ENCODE measurements at places on chromosomes 7 and 10.

GRCh38 chr10:5317547-5318107 is 47.1 kb upstream of the UCN3 start:
- DNase-seq, result no peak

GRCh38 chr10:61793760-61794703 is 107.5 kb upstream of the ARID5B start:
- DNase-seq, result no peak

DNA sequence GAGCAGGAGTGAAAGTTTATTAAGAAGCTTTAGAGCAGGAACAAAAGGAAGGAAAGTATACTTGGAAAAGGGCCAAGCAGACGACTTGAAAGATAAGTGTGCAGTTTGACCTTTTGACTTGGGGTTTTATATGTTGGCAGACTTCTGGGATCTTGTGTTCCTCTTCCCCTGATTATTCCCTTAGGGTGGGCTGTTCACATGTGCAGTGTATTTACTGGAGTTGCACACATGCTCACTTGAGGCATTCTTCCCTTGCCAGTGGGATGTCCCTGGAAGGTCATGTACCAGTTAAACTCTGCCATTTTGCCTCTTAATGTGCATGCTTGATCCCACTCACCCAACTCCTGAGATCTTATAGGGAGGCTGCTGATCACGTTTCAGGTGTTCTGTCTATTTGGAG is 23.4 kb upstream of the ARHGAP12 start:
- no peak for DNase-seq

- DNase-seq, result no peak
Observed at GRCh38 chr10:114576716-114577115, 81.4 kb downstream of the ABLIM1 start.

DNA sequence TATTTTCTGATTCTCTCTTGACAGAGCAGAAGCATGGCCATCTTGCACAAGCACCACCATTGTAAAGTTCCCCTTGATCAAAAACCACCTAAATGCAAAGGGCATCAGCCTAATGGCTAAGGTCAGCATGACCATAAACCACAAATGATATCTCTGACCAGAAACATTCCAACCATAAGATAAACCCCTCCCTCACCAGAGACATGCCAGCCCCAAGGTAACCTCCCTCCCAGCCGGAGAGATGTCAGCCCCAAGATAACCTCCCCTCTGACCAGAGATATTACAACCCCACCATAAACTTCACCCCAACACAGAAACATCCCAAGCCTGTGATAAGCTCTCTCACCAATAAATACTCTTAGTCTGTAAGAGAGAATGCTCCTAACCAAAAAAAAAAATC is 72.1 kb upstream of the CDK1 start:
- no peak for DNase-seq

DNA sequence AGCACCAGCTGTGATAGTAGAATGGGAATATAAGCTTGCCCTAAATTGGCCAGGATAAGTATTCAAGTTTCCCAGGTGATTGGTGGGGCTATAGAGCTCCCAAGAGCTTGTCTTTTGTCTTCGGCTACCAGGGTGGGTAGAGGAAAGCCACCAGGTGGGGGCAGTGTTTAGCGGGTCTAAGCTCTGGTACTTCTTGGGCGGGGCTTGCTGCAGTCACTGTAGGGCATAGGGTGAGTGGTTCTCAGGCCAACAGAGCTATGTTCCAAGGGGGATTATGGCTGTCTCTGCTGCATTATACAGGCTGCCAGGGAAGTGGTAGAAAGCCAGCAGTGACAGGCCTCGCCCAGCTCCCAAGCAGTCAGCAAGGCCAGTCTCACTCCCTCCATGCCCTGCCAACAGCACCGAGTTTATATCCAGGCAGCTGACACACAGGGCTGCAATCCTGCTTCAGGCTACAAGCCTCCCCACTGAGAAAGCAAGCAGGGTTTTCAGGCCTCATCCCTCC is 110.7 kb downstream of the ZNF467 start:
- DNase-seq, result peak; percentile 70

DNA sequence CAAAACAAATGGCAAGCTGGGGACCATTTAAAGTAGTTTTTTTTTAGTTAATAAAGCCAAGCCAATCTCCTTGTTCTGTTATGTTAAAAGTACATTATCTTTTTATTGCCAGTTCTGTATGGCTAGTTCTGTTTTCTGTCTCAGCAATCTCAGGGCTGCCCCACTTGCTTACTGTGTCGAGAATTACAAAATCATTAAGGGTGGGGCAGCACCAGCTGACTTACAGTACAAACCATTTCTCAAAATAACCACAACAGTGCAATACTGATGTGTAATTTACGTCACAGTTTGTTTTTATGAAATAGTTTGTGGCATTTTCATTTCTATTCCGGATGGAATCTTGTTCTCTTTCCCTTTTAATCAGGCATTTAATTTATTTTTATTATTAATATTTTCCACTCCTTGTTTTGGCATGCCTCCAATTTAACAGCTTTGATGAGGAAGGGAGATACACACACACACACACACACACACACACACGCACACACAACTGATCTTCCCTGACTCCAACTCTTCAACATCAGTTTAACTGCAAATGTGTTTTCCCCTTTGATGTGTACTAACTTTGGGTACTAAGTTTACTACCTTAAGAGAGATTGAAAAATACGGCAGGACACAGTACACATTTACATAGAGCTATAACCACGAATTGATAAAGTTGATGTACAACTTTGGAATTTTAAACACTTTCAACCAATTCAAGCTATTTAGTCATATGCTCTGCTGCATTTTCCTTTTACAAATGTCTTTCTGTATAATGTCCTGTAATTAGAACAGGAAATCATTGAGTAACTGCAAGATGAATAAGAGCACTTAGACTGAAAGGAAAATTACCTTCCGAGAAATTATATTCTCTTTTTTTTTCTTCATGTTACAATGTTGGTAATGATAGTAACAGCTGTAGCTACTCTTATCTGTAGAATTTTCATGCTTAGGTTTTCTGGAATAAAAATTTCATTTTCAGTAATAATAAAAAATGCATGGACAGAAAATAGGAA is 91.5 kb downstream of the ARID5B start:
- peak; percentile 97 for DNase-seq

GRCh38 chr7:1800902-1801301 is 130.8 kb downstream of the ELFN1 start:
- no peak for DNase-seq

DNA sequence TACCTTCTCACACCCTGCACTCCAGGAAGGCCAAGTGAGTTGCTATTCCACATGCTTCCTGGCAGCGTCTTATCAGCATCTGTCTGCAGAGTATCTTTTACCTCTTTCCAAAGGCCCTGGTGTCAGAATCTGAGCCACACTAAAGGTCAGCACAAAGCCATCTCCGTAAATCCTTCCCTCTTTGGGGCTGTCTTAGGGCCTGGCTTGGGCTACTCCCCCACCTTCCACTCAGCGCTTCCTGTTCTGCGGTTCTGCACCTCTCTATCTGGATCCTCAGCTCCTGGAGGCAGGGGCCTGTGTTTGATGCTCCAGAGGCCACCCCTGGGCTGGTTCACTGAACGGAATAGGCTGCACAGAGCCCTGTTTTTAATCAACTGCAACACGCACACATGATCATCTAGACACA is 334.8 kb upstream of the GALNT17 start:
- no peak for DNase-seq

DNA sequence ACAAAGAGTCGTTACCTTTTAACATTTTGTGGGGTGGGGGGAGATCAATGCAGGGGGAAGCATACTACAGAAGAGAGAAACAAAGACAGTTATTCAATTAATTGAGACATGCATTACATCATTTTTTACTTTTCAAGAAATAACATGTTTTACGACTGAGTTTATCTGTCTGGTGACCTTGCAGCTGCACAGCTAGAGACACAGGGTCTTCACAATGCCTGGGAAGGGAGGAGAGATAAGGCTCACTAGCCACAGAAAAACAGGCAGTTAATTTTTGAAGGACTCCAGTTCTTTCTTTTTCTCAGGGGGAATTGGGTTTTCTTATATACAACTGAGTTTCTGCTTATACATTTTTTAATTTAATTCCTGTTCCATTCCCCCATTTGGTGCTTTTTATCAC is 30.1 kb downstream of the ZPBP start:
- DNase-seq, result no peak

DNA sequence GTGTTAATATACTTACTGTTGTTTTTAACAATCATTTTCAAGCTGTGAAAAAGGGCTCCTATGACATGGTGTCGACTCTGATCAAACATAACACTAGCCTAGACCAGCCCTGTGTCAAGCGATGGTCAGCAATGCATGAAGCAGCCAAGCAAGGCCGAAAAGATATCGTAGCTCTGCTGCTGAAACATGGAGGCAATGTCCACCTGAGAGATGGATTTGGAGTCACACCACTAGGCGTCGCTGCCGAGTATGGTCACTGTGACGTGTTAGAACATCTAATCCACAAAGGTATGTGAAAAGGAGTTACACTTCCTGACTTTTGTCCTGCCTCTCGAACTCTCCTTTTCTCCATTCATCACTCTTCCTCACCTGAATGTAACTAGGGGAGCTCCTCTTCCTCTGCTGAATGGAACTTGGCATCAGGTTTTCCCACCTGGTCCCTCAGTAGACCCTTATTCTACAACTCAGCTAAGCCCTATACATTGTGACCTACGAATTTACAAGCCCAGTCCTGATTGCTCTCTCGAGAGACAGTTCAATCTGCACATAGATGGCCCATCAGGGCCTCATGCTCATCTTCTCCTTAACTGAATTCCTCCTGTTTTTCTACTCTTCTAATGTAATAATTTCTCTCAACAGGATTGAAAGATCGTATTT is 23.0 kb downstream of the ASB15 start:
- DNase-seq, result peak; percentile 38

GRCh38 chr7:7989133-7989532 is 20.5 kb downstream of the GLCCI1 start:
- DNase-seq, result no peak

DNA sequence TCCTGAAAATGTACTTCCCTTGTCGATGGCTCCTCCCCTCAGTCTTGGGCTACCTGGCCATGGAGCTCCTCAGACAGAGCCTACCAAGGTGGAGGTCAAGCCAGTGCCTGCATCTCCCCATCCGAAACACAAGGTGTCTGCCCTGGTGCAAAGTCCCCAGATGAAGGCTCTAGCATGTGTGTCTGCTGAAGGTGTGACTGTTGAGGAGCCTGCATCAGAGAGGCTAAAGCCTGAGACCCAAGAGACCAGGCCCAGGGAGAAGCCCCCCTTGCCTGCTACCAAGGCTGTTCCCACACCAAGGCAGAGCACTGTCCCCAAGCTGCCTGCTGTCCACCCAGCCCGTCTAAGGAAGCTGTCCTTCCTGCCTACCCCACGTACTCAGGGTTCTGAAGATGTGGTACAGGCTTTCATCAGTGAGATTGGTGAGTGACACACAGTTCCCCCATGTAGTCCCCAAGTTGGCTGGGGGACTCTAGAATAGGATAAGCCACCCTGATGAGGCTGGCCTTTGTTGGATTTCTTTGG is 8.8 kb downstream of the PPRC1 start:
- no peak for DNase-seq

DNA sequence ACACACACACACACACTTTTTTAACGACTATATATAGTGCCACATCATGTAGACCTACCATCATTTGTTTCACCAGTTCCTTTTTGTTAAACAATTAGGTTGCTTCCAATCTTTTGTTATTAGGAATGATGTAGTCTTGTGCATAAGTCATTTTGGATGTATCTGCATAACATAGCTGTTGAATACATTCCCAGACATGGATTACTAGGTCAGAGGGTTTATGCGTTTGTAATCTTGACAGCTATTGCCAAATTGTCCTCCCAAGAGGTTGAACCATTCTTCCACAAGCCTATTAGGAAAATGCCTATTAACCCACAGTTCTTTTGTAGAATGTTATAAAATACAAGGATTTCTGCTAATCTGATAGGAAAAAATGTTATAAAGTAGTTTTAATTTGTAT is 87.3 kb downstream of the PALS2 start:
- no peak for DNase-seq

DNA sequence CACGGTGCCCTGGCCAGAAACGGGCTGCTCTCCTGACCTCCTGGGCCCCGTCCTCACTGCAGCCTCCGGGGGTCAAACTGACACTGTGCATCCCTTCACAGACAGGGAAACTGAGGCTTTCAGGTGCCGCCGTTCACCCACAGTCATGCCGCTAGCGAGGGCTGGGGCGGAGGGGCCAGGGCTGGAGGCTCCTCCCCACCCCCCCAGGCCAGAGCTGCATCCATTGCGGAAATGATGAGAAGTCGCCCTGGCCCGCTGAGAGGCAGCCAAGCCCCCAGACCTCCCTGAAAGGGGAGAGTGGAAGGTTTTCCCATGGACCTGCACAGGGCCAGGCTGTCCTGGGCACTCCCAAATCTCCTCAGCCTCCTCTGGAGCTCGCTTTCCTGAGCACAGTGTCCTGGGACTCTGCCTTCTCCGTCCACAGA is 16.5 kb upstream of the INPP5A start:
- DNase-seq, result no peak

GRCh38 chr7:37281368-37282092 is 167.1 kb downstream of the ELMO1 start:
- no peak for DNase-seq

DNA sequence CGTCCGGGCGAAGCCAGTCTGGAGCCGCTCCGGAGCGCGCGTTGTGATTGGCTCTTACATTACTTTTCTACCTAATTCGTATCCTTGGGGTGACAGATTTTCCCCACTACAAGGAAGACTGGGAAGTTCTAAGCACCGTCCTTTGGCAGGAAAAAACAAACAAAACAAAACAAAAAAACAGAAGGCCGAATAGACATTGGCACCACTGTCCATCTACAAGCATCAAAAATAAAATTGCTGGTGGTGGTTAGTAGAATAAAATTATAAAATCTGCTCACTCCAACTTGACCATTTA is 651 bp upstream of the SKAP2 start:
- DNase-seq, result no peak

- DNase-seq, result no peak
Observed at GRCh38 chr7:134866617-134867016, 87.2 kb downstream of the CALD1 start.

DNA sequence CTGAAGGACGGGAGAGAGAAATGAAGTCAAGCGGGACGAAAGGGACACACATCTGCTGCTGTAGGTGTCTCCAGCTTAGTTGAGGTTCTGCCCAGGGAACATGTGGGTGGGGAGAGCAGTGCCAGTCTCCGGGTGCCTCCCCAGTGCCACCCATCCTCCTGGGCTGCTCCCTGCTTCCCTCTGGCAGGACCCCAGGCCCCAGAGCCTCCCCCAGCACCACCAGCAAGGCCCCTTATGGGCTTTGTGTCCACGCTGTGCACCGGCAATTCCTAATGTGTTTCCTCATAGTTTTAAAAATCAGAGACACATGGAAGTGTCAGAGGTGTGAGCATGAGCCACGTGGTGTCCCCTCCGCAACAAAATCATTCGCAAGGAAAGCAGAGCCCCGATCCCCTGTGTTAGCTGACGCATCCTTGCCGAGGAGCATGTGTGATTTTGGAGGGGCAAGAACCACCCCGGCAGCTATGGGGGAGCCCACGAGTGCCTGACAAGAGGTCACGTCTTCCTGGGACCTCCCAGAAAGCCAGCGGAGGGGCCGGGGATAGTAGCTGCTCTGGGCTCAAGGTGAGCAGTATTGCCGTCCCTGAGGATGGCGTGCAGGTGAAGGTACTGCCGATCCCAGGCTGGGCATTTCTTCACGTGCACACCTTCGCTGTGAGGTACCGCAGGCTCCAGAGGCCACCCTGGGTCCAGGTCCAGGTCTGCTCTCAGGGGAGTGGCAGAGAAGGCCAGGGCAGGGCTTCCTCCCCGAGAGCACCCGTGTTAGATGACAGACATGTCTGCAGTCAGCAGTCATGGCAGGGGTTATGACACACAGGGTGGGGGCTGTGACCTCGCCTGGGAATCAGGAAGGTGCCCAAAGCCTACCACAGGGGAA is 448.2 kb upstream of the FOXK1 start:
- DNase-seq, result no peak

Data from inflammatory macrophage (primary cell).